ENCODE measurements at places on chromosomes 6 and 20.
A peak's percentile ranks its signal among the peaks of the same experiment; 100 is the strongest.

GRCh38 chr6:127119102-127120022, 891 bp downstream of the RSPO3 start:
- peak; percentile 60 for DNase-seq

DNA sequence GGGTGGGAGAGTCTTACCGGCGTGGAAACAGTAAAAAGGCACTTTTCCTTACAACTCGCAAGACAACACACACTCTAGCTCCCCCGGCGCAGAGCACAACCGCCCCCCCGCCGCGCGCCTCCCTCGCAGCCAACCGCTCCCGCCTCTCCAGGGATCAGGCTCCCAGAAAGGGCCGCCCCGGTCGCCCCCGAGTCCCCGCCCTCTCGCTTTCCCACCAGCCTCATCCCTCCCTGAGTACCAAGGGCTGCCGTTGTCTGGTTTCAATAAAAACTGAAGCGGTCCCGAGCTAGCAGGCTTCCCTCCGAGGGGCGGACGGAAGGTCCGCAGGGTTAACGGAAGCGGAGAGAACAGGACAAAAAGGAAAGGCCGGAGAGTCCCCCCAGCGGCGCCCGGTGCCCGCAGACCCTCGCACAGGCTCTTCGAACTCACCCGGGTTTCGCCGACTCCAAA, 804 bp downstream of the ELOVL5 start:
- DNase-seq, result peak; percentile 80

DNA sequence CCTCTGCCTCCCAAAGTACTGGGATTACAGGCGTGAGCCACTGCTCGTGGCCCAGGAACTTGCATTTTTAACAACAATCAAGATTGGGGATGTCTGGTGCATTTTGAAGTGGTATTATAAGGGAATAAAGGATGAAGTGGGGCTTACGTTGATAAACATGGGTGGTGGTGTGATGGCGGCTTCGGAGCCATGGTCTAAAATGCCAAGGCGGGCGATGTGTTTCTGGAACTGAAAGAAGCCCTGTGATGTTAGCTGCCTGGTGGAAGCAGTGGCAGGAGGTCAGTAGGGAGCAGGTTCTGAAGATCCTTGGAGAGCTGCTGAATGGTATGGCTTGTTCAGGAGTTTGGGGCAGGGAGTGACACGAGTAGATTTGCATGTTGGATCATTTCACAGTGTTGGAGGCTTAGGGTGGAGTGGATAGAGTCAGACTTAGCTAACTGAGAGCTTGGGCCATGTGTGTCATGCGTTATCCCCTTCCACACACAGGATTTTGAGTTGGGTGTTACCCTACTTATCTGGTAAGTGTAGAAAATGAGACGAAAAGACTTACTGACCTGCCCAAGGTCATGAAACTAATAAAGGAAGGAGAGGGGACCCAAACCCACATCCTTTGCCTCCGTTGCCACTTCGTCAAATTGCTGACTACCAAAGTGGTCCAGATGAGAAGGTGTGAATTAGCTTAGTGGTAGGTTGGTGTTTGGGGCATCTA, 1.5 kb downstream of the NELFCD start:
- no peak for DNase-seq

DNA sequence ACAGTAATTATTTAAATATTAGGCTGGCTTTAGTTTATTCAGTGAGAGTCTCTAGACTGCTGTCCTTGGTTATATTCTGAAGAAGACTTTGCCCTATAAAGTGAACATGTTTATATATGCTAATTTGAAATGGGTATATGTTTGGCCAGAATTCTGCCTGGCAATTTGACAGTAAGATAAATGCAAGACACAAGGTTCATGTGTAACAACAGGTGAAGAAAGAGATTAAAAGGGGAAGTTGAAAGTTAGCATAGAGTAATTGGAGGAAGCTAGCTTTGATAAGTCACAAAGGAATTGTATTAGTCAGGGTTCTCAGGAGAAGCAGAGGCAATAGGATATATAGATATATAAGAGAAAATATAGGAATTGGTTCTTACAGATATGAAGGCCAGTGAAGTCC, 191.4 kb downstream of the CENPW start:
- DNase-seq, result no peak

- DNase-seq, result peak; percentile 84
Measured at GRCh38 chr6:128507337-128508310, 12.8 kb downstream of the PTPRK start.

DNA sequence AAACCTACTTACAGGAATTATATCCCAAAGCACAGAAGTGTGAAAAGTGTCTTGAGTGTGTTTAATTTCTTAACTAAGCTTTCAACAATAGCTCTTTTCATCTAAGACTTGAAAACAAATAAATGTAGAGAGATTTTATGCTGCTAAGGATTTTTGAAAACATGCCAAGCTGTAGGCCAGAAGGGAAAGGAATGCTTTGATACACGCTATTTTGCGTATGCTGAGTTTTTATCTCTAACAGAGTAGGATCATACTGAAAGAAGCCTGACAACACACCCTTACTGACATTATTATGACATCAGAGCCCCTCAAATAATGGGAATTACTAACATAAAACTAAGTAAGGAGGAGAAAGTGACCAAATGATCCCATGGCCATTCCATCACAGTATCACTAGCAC, 265.5 kb downstream of the KHDC1L start:
- DNase-seq, result no peak

DNA sequence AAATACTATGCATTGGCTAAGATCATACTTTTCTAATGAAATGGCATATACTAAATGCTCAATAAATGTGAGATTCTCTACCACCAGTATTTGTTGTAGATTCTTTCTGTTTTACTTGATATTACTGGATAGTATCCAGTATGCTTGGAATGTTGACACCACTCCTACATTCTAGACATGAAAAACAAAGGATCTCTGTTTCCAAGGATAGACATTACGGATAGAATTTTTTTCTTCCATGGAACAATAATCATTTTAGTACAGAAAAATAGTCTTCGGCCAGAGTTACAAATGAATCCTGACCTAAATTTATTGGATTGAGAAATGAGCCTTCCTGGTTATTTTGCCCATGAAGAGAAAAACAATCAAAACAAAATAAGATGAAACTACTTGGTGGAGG, 258.2 kb upstream of the NT5E start:
- DNase-seq, result no peak

GRCh38 chr6:108616973-108617372, 56.3 kb downstream of the FOXO3 start:
- DNase-seq, result no peak

DNA sequence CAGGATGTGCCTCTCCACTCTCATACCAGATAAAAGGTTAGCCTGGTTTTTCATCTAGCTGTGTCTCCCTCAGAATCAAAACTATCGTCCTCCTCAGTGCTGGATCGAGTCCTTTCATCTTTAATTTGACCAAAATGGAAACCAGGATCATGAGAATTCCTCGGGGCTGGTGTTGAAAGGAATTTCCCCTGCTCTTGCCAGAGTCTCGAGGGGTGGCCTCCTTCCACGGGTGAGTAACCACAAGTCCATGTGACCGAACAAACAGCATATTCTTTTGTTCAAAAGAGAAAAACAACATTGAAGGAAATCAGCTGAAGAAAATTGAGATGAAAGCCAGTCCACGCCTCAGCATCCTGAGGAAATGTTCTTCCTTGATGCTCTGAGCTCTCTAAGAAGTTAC, 165.9 kb upstream of the CDYL start:
- DNase-seq, result no peak

GRCh38 chr6:157099912-157100593, 223.3 kb downstream of the TMEM242 start:
- no peak for DNase-seq

DNA sequence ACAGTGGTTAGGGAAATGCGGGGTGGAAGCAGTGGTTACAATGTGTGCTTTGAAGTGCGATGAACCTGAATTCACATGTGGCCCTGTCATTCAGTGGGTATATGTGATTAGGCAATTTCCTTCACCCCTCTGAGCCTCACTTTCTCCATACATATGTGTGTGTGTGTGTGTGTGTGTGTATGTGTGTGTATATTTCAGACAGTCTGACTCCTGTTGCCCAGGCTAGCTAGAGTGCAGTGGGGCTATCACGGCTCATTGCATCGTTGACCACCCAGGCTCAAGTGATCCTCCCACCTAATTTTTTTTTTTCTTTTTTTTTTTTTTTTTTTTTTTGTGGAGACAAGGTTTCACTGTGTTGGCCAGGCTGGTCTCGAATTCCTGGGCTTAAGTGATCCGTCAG, 6.3 kb downstream of the PPP1R14C start:
- DNase-seq, result no peak

- DNase-seq, result no peak
Measured at GRCh38 chr20:50636601-50637540, 54.5 kb downstream of the RIPOR3 start.

GRCh38 chr20:46634528-46634927, 16.7 kb downstream of the SLC13A3 start:
- DNase-seq, result no peak

DNA sequence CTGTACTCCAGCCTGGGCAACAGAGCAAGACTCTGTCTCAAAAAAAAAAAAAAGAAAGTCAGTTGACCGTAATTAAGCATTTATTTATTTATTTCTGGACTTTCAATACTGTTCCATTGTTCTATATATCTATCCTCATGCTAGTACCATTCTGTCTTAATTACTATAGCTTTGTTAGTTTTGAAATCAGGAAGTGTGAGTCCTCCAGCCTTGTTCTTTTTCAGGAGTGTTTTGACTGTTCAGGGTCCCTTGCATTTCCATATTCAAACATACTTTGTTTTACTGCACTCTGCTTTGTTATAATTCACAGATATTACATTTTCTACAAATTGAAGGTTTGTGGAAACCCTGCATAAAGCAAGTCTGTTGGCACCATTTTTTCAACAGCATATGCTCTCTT, 36.7 kb upstream of the ASXL1 start:
- DNase-seq, result no peak

DNA sequence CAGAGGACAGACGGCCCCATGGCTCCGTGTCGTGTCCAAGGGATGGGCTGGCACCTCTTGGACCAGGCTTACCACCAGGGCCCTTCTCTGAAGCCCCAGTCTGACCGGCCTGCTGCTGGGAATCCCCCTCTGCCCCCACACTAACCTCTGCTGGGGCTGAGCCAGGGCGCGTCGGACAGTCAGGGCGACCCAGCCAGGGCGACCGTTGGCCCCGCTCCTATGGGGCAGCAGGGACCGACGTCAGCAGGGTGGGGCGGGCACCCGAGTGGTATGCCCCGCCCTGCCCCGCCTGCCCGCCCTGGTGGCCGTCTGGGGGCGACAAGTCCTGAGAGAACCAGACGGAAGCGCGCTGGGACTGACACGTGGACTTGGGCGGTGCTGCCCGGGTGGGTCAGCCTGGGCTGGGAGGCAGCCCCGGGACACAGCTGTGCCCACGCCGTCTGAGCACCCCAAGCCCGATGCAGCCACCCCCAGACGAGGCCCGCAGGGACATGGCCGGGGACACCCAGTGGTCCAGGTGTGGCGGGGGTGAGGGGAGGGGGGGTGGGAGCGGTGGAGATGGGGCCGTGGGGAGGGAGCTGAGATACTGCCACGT, at the start of gene SLC17A9:
SLC17A9 (plus strand) TSS at position 337 of the 595 bp plus-strand sequence; CDS start at position 459, 122 bp downstream.
- no peak for DNase-seq

GRCh38 chr6:158411998-158412397, 99.7 kb downstream of the TULP4 start:
- no peak for DNase-seq

DNA sequence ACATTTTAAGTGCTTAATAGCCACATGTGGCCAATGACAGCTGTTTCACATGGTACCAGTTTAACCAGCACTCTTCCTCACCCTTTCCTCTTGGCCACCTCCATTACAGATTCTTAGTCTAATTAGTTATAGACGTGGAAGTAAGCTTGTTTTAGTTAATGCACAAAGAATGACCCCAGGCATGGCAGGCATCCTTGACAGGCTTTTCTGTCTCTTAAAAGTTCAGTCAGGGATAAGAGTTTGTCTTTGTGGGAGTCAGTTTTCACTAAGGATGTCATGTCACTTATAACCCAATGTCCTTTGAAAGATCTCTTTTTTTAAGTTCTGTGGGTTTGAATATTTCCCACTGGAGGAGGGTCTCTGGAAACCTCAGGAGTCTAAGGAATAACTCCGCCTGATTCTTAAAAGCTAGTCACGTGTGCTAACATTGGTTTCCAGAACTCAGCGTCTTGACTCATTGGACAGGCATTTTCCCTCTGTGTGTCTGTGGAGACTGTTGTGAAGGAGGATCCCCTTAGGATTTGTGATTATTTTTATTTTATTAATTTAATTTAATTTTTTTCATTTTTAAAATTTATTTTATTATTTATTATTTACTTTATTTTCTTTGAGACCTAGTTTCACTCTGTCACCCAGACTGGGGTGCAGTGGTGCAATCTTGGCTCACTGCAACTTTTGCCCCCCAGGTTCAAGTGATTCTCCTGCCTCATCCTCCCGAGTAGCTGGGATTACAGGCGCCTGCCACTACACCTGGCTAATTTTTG, 171.4 kb downstream of the ZFAND3 start:
- DNase-seq, result no peak

- peak; percentile 26 for DNase-seq
Measured at GRCh38 chr20:16018881-16019280, 554.4 kb downstream of the KIF16B start.

- DNase-seq, result no peak
Measured at GRCh38 chr6:44169154-44169553, 10.5 kb downstream of the CAPN11 start.

GRCh38 chr6:84774157-84774984, 10.0 kb upstream of the TBX18 start:
- DNase-seq, result peak; percentile 85

Measured in DMS53 (cell line).